ENCODE measurements at places on chromosomes 12 and 14.

DNA sequence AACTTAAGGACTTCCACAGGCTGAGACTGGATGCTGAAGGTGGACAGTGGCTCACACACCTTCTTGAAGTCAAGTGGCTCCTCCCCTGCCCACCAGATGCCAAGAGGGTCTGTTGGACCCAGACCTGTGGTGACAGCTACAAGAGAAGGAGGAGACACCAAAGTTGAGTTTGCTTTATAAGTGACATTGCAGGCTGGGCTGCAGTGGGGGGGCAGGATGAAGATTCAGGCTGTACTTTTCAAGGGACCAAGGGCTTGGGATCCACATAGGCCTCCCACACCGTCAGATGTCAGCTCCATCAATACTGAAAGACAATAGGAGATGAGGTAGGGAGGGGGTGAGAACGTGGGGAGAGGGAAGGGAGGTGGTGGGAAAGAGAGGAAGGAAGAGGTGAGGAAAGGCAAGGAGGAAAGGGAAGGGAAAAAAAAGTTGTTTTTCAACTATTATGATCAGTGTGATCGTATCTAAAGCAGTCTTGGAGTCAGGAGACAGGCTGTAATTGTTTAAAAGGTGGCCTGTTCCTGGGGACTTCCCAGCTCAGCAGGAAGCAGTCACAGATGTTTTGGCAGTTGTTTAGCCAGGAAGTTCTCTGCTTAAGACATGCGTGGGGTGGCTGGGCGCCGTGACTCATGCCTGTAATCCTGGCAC, 84.1 kb upstream of the RESF1 start:
- peak; percentile 81 for DNase-seq

DNA sequence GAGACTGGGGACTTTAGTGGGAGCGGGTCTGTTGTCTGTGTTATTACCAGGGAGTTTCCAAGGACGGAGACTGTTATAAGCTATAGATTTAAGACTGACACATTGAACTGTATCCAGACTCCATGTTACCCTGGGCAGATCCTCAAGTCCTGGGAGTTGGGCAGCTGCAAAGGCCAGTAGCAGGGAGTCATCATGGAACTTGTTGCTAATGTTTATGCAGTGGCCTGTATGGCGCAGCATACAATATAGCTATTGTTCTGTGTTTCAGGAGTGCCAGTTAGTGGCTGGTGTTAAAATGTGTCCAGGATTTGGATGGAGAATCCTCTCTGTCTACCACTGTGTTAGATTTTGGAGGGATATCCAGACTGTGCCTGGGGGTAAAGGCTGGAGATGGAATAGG, 31.7 kb downstream of the SMOC1 start:
- no peak for DNase-seq

DNA sequence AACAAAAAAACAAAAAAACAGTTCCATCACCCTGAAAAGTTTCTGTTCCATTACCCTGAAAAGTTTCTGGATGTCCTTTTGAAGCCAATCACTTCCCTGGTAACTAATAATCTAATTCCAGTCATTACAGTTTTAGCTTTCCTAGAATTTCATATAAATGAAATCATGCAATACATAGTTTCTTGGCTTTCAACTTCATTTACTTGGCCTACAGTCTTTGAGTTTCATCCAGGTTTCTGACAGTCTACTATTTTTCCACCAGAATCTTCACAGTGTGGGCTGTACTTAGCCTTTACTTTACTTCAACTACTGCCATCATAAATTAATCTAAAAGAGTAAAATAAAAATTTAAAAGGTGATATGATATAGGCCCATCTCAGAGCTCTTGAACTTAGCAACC, 55.5 kb downstream of the RPS6KA5 start:
- no peak for DNase-seq

DNA sequence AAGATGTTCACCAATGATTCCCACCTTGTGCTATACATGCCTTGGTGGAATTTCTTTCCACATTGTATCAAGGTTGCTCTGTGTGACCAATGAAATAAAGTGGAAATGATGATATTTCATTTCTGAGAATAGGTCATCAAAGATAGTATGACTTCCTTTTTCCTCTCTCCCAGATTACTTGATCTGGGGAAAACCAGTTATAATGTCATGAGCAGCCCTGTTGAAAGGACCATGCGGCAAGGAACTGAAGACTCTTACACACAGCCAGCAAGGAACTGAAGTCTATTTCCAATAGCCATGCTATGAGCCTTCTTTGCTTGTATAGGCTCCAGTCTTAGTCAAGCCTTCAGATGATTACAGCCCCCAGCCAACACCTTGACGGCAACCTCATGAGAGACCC, 11.7 kb downstream of the KLRD1 start:
- no peak for DNase-seq

GRCh38 chr14:81256289-81256960, 35.7 kb upstream of the GTF2A1 start:
- DNase-seq, result no peak

DNA sequence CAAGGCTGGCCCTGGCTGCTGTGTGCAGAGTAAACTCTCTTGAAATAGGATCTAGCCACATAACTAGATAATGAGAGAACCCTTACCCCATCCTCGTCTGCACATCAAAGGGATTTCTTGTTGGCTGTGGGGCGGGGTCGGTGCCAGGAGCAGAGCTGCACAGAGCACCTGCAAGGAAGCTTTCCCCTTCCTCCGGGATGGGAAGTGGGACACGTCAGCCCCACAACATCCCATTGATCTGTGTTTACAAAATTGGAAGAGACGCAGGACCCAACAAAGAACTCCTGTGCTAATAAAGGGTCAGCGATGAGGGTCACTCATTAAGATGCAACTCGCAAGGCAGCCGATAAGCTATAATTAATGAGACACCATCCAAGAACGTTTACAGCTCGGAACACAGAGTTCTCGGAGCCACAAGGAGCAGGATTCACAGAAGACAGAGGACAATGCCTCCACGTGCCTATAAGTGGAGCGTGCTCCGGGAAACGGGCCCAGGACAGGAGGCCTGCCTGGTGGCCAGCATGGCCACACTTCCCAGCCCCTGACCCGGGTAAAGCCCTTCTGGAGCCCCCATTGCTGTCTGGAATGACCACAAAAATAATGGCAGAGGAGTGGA, 171.5 kb downstream of the SLC15A4 start:
- DNase-seq, result no peak

Measured in amniotic epithelial cell (primary cell).